SK-N-SH (cell line): ENCODE measurements at places on chromosomes 3 and 15. TPM values are rescaled to one million over a fixed set of nuclear protein-coding genes. Genes with fewer than 3 reads are reported as not detected.

Gene NDUFAF3
- 85.3 and 104 TPM in 2 replicates for polyA plus RNA-seq

Gene CCDC54
- not detected in 2 replicates for polyA plus RNA-seq

Gene LRRIQ4
- not detected in 2 replicates for polyA plus RNA-seq

Gene CPN2
- polyA plus RNA-seq = not detected in 2 replicates

Gene ECE2
- polyA plus RNA-seq = 0.03 and 0.16 TPM in 2 replicates

Gene GAP43
- polyA plus RNA-seq = 13.6 and 14.0 TPM in 2 replicates

Gene CA12
- polyA plus RNA-seq = 39.4 and 44.3 TPM in 2 replicates

Gene AHSG
- polyA plus RNA-seq = not detected in 2 replicates

Gene LDHAL6B
- not detected in 2 replicates for polyA plus RNA-seq

DNA sequence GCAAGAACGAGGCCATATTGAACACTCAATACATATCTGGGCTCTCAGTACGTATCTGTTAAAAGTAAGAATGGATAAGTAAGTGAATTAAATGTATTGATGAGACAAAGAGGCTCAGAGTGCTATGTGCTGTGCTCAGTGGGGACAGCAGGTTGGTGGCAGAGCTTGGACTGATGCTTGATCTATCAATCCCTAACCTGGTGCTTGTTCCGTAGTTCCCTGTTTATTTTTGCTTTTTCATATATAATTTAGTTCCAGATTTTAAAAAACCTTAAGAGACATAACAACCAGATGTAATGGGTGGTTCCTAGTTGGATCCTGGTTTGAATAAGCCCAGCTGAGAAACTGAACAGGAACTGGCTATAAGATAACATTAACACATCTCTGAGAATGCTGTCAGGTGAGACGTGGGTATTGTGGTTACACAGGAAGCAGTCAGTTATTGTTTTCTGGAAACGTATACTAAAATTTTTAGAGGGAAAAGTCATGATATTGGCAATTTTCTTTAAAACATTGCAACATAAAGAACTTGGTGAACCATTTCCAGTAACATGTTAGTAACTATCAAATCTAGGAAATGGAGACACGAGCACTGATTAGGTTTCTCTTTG lies 120.5 kb downstream of the FOXB1 start:
- no peak for DNase-seq
- no peak overlapping the region for H3K27ac ChIP-seq
- H3K4me3 ChIP-seq = no peak overlapping the region
- H3K4me1 ChIP-seq = no peaks in the 10 kb centered on the region
- H3K36me3 ChIP-seq = no peaks in the 10 kb centered on the region

DNA sequence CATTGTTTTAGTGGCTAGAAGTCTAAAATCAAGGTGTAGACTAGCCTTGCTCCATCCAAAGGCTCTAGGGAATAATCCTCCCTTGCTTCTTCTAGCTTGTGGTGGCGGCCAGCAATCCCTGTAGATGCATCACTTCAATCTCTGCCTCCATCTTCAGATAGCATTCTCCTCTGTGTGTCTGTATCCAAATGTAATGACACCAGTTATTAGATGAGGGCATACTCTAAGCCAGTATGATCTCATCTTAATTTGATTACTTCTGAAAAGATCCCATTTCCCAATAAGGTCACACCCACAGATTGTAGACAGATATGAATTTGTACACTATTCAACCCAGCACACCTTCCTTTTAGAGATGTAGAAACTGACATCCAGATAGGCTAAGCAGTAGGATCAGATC lies 334.5 kb upstream of the KCNMB2 start:
- no peak overlapping the region for H3K27ac ChIP-seq
- H3K27me3 ChIP-seq = no peaks in the 10 kb centered on the region
- peak; percentile 19 for DNase-seq
- H3K4me1 ChIP-seq = no peaks in the 10 kb centered on the region; the same call in 1 of the 2 replicates
- no peaks in the 10 kb centered on the region for H3K36me3 ChIP-seq

- peak overlapping the region; percentile 64 for H3K27ac ChIP-seq
- H3K4me1 ChIP-seq = peaks cover 12% of the 10 kb centered on the region
- peak; percentile 76 for DNase-seq
These were observed 12.7 kb downstream of the SPSB4 start for GRCh38 chr3:141063831-141064230.

- no peak for DNase-seq
- no peak overlapping the region for H3K4me3 ChIP-seq
- H3K27me3 ChIP-seq = no peaks in the 10 kb centered on the region
- H3K36me3 ChIP-seq = no peaks in the 10 kb centered on the region
- peaks cover 11% of the 10 kb centered on the region; the same call in 1 of the 2 replicates for H3K4me1 ChIP-seq
These were observed 6.8 kb downstream of the IL17RE start for GRCh38 chr3:9909221-9910013.

DNA sequence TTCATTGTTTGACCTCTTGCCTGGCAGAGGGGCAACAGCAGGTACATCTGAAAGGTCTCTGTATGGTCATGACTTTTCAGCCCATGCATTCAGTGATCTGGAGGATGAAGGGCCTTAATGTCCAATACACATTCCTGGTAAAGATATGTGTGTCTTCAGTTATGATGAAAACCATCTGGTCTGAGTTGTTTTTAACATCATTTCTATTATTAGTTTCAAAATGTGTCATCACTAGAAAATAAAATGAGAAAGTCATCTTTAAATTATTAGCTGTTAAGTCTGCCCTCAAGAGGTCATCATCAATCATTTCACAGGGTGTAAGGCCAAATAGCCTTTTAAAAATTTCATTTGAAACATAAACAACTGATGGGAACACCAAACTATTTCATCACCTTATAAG lies 92.1 kb upstream of the PLSCR4 start:
- DNase-seq = no peak
- H3K27ac ChIP-seq = no peak overlapping the region
- no peaks in the 10 kb centered on the region for H3K36me3 ChIP-seq
- H3K4me1 ChIP-seq = no peaks in the 10 kb centered on the region
- peaks cover under 1% of the 10 kb centered on the region; the same call in 1 of the 2 replicates for H3K27me3 ChIP-seq
- no peak overlapping the region for H3K4me3 ChIP-seq

GRCh38 chr3:16998236-16998923 lies 113.6 kb downstream of the PLCL2 start:
- H3K27me3 ChIP-seq = no peaks in the 10 kb centered on the region
- DNase-seq = no peak
- H3K27ac ChIP-seq = no peak overlapping the region
- no peak overlapping the region for H3K4me3 ChIP-seq
- H3K36me3 ChIP-seq = peaks cover 4% of the 10 kb centered on the region

- H3K27ac ChIP-seq = no peak overlapping the region
- no peaks in the 10 kb centered on the region for H3K27me3 ChIP-seq
- DNase-seq = no peak
- peaks cover 17% of the 10 kb centered on the region; the same call in 1 of the 2 replicates for H3K4me1 ChIP-seq
These were observed 53.0 kb upstream of the SEC22A start for GRCh38 chr3:123148772-123149171.

DNA sequence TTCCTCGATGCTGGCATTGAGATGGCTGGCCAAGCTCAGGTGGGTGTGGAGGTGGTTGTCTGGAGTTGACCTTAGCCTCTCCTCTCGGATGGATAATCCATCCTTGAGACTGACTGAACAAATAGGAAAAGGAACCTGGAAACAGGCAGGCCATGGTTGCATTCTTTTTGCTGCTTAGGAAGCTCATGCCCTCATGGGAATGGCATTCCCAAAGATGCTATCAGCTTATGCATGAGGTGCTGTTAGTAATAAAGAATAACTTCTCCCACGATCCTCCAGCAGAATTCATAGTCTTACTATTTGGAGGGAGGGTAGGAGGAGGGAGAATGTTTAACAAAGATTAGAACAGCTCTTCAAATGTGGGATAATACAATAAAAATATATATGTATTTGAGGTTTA lies 303.0 kb upstream of the TPM1 start:
- peak overlapping the region; percentile 55 for H3K4me3 ChIP-seq
- peaks cover 22% of the 10 kb centered on the region for H3K4me1 ChIP-seq
- H3K36me3 ChIP-seq = peaks cover 6% of the 10 kb centered on the region
- peak overlapping the region; percentile 81; the same call in 1 of the 2 replicates for H3K27ac ChIP-seq
- H3K27me3 ChIP-seq = no peaks in the 10 kb centered on the region

- H3K27ac ChIP-seq = no peak overlapping the region
- H3K27me3 ChIP-seq = no peaks in the 10 kb centered on the region
- no peak overlapping the region for H3K4me3 ChIP-seq
- H3K36me3 ChIP-seq = peaks cover 24% of the 10 kb centered on the region
These were observed 32.8 kb downstream of the SEC62 start for GRCh38 chr3:169999433-169999832.

GRCh38 chr15:27936164-27936563 lies 163.0 kb downstream of the OCA2 start:
- no peak overlapping the region for H3K27ac ChIP-seq
- no peaks in the 10 kb centered on the region for H3K36me3 ChIP-seq
- H3K4me3 ChIP-seq = no peak overlapping the region
- no peaks in the 10 kb centered on the region for H3K27me3 ChIP-seq
- no peak for DNase-seq
